Central memory CD4-positive, alpha-beta T cell (primary cell): ENCODE measurements at places on chromosomes 12 and 14.

DNA sequence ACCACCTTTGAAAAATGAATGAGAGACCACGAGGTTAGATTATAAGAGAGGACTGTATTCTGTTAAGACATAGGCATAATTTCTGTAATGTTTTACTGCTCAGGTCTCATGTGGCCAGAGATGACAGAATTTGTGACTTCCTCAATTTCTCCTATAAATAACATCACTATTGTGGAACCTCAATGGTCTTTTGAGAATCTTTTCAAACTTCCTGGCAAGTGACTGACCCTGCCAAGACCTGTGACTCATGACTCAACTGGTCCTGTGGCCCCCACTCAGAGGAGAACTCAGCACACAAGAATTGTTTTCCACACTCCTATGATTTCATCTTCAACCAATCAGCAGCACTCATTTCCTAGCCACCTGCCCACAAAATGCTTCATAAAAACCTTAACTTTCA lies 508.2 kb upstream of the ATP2B1 start:
- no peak for DNase-seq

DNA sequence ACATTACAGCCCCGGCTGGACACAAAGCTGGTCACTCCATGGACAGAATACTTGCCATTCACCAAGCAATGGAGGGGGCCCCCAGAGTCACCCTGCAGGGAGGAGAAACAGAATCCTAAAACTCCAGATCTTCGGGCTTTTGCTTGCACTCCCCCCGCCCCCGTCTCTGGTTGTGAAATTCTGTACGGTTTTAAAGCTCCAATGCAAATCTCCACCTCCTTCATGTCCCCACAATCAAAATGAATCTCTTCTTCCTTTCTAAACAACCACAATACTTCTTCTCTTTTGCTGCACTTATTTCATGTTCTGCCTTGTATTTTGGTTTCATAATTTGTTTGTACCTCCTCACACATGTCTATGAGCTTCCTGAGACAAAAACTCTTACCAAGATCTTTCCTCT lies 5.8 kb upstream of the BIN2 start:
- DNase-seq, result no peak

DNA sequence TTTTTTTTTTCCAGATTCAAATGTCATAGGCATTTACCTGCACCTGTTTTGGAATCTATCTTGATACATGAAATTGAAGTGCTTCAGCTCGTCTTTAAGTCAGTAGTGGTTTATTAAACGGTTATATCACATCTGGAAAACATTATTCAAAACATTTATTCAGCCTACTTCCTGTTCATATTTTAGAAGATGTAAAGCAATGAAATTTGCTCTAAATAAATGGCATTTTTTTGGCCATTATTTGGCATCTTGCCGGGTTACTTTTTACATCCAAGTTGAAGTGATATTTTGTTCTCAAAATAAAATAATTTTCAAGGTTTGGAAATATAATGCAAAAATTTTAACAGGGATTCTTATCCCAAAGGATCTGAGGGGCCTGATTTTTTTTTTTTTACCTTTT lies 103.1 kb downstream of the EML1 start:
- no peak for DNase-seq

DNA sequence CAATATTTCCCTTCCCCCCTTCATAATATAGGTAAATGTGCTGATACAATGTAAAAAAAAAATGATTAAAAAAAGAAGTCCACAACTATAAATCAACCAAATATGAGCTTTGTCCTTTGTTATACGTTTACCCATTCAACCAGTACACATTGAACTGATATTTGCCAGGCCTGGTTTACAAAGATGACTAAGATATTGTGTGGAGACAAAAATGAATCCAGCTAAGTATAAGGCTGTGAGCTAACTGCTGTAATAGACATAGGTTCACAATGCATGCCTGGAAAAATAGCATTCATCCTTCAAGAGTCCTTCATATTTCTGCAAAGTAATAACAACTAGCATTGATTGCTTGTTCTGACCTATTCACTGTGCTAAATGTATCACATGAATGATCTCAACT lies 6.9 kb downstream of the C12orf56 start:
- DNase-seq, result no peak

DNA sequence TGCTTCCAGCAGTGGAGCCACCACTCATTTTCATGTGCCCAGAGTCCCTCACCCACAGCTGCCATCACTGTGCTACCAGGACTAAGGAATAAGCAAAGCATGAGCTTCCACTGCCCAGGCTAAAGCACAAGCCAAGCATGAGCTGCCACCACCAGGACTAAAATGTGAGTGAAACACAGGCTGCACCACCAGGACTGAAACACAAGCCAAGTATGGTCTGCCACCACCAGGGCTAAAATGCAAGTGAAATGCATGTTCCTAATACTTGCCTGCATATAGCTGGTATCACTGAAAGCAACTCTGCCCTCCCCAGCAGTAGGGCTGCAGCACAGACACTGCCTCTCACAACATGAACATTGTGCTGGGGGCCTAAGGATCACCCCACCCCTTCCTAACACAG lies 30.0 kb downstream of the CEP83 start:
- DNase-seq, result no peak

DNA sequence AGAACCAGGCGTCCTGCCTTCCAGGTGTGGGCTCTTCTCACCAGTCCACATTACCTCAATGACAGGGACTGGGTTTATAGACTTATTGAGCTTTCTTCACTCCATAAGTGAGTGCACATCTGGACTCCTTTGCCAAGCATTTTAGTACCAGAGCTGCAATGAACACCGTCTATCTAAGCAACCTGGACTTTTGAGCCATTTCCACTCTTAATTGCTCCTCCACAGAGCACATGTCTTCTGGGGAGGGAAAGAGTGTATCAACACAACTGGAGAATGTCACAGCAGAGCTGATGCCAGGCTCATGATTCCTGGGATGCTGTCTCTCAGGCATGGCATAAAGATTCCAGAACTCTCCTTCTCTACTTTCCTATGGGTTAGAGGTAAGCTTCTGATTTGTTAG lies 43.0 kb upstream of the BDKRB2 start:
- DNase-seq, result no peak

DNA sequence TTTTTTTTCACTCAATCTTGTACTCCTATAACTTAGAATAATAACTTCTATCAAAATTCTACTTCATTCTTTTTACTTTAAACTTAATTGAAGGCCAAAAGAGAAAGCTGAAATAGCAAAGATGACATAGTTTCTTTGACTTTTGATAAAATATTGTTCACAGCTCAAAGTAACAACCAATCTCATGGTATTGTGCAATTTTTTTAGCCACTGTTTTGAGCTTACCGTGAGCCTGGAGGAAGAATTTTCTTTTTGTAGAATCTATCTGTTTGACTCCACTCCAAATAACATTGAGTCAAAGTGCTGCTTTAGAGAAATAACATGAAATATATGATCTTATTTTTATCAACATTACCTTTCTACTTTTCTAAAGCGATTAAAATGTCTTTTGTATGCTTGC lies 903.9 kb upstream of the FOXG1 start:
- DNase-seq, result no peak

- no peak for DNase-seq
Measured at GRCh38 chr12:29726321-29726692, 57.4 kb downstream of the TMTC1 start.

DNA sequence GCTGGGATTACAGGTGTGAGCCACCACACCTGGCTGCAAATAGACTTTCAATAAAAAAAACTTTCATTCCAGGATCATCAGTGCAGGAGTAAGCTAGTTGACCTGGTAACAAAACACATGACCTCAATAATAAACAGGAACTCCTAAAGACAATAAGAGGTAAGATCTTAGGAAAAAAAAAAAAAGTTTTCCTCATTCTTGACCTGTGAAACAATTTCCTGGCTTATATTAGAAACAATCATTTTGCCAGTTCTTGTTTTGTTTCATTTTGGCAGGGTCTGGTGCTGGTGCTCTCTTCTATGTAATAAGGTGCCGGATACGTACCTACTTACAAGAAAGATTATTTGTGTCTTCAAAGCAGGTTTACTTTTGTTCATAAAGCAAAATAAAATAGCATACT lies 90.6 kb upstream of the AMN1 start:
- no peak for DNase-seq

DNA sequence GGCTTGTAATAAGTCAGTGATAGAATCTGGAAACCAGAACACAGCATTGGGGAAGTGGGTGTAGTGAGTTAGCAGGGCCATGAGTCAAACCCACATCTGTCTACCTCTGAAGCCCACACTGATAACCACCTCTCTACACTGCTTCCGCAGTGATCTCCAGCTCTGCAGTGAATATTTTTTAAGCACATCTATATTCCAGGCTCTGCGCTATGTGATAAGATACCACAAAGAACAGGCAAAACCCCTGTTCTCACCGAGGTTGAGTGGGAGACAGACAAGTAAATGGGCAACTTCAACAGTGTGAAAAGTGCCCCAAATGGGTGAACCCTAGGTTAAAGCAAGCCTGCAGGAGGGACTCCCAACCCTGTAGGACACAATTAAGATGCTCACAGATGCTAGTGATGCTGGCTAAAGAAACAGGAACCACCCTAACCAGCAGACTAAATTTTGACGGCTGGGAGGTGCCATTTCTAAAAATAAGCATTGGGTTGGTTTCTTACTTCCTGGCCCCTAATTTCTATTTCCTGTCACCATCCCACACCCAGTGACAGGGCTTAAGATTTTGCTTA lies 375.0 kb downstream of the DPF3 start:
- DNase-seq, result peak; percentile 50

GRCh38 chr14:75645056-75645455 lies 15.6 kb downstream of the ERG28 start:
- no peak for DNase-seq

DNA sequence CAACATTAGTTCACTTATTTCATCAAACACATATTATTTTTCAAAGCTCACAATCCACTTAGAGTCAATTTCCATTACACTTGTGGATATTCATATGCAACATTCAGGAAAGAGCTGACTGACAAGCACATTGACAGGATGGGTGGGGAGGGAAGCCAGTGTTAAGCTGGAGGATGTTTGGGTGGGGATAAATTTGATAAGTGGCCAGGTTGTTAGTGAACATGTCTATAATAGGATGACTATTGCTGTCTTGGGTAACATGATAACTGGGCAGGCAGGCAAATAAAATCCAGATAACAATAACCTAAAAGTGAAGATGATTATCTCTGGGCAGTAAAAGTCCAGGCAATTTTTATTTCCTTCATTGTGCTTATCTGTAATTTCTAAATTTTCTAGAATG lies 73.8 kb upstream of the OSBPL8 start:
- DNase-seq, result no peak

DNA sequence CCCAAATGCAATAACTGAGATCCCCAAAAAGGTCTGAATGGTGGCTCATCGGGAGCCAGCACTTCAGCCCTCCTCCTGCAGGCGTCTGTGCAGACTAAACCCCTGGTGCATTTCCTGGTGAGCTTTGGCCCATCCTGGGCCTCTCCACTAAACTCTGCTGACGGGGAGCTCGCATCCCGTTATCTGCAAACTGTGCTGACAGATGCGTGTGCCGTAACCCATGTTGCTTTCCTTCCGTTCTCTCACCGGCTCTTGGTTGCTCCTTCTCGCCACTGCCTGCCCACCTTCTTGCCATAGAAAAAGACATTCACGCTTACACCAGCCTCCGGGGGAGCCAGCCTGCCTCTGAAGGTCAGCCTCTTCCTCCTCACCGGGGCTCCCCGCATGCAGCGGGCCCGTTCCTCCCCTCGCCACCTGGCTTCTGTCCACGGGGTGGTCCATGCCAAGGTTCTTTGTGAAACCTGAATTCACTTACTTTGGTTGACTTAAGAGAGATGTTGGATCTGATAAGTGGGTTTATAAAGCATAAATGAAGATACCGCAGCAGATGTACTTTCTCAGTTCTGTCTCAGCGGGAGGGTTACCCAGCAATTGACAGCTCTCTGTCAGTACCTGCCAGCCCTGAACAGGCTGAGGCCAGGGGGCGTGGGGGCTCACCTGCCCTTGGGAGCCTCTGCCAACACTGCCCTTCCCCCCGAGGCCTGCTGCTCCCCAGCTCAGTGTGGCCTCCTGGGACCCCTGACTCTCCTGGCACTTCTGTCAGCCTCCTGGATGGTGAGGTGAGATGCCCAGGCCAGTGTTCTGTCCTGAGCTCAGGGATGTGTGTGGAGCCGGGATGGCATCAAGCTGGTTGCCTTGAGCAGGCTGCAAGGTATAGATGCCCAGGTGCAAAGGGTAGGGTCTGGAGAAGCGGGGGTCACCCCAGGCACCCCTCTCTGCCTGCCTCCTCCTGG lies 14.2 kb downstream of the ZFYVE21 start:
- no peak for DNase-seq
